Renal cortex interstitium (tissue), 15 donors: ENCODE measurements at places on chromosomes 6 and 20. TPM values are rescaled to one million over a fixed set of nuclear protein-coding genes. Genes with fewer than 3 reads are reported as not detected.

- DNase-seq, result no peak
These were observed 55.4 kb downstream of the RIPOR3 start for GRCh38 chr20:50635676-50636600.

GRCh38 chr6:112592159-112592558 is 245.0 kb downstream of the RFPL4B start:
- DNase-seq, result no peak

DNA sequence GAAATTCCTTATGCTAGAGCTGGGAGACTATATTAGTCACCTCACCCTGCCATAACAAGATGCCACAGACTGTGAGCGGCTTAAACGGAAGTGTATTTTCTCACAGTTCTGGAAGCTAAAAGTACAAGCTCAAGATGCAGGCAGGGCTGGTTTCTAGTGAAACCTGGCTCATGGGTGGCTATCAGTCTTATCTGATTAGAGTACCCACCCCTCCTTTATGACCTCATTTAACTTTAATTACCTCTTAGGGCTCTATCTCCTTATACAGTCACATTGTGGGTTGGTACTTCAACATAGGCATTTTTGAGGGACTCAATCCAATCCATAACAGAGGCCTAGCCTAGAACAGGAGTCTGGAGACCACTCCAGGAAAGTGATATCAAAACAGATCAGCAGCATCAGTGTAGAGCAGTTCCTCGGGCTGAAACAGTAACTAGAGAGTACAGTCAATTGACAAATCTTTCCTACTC is 2.3 kb upstream of the SNRNP48 start:
- DNase-seq, result no peak

DNA sequence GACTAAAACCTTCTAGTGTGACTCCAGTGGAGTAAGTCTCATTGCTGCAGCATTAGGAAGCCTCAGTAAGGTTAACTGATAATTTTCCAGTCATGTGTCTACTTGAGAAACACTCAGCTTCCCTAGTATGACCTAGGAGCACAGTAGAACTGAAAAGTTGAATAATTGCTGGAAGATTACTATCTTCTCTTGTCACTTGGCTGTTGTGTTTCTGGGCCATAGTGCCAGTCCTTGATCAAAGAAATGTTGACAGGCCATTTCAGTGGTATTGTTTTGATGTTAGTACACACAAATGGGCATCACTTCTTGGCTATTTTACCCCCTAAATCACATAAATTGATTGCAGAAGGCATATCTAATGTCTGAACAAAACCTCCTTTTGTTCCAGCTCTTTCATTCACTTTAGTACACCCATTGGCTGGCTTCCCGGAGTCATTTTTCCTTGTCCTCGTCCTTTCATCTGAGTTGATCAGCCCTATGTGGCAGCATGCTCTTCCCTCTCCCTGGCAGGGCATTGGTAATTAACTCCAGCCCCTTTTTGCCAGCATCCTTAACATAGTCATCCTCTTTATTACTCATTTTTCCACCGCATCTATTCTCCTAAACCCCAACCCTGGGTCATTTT is 6.0 kb downstream of the ENPP3 start:
- no peak for DNase-seq

GRCh38 chr6:154307696-154308425 is 48.7 kb downstream of the IPCEF1 start:
- DNase-seq, result no peak

Gene BMP2
- polyA plus RNA-seq, result 16.0 TPM

Gene SF3B5
- 119 TPM for polyA plus RNA-seq
